ENCODE measurements at places on chromosomes 13 and 19.

- DNase-seq: no peak
These were observed 22.0 kb downstream of the SAE1 start for GRCh38 chr19:47152632-47153031.

DNA sequence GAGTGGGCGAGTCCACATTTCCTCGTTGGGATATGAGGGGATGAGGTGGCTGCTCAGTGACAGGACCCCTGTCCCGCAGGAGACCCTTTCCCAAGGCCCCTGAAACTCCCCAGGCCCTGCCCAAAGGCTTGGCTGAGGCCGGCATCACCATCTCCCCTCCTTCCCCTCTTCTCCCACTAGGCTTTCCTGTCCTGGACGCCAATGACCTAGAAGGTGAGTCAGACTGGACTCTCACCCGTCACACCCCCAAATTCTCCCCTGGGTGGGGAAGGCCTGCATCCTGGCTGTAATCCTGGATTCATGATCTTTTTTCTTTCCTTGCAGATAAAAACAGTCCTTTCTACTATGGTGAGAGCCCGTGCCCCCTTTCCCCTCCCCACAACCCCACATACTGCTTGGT lies 5.3 kb downstream of the FXYD3 start:
- DNase-seq: no peak

DNA sequence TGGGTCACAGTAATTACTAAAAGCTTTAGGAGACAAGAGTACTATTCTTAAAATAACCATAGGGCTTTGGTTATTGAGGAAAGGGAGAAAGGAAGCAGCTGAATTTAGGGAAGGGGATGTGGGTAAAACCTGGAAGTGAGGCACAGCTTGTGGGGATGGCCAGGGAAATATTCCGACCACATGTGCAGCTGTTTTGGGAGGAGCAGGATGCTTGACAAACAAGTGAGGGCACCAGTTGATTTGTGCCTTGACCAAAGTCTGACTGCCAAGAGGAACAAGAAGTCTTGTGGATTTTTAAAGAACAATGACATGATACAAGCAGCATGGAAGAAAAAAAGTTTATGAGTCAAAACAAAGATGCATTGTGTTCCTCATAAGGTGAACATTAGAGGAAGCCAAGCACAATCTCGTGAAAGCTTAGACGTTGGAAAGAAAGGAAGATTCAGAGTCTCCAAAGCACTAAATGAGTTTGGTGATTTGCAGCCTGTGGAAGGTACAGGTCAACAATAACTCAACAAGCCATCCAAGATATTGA lies 108.5 kb upstream of the GPC6 start:
- no peak for DNase-seq

- peak; percentile 89 for DNase-seq
These were observed 42.6 kb upstream of the ADGRL1 start for GRCh38 chr19:14248578-14249011.

DNA sequence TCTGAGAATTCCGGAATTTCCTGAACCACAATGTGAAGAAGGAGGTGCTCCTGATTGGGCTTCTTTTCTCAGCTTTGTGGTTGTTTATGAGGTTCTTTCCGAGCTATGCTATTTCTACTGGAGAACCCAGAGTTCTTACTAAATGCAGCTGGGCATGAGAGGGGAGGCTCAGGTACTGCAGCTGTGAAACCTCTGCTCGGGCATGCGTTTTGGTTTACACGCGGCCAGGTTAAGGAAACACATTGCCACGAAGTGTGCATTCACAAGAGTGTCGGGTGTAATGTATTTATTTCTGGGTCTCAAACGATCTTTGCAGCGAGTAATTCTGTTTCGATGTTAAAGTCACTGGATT lies 661 bp upstream of the MIR17HG start:
- DNase-seq: no peak

- no peak for DNase-seq
These were observed 61.7 kb downstream of the RAP2A start for GRCh38 chr13:97495678-97496077.

DNA sequence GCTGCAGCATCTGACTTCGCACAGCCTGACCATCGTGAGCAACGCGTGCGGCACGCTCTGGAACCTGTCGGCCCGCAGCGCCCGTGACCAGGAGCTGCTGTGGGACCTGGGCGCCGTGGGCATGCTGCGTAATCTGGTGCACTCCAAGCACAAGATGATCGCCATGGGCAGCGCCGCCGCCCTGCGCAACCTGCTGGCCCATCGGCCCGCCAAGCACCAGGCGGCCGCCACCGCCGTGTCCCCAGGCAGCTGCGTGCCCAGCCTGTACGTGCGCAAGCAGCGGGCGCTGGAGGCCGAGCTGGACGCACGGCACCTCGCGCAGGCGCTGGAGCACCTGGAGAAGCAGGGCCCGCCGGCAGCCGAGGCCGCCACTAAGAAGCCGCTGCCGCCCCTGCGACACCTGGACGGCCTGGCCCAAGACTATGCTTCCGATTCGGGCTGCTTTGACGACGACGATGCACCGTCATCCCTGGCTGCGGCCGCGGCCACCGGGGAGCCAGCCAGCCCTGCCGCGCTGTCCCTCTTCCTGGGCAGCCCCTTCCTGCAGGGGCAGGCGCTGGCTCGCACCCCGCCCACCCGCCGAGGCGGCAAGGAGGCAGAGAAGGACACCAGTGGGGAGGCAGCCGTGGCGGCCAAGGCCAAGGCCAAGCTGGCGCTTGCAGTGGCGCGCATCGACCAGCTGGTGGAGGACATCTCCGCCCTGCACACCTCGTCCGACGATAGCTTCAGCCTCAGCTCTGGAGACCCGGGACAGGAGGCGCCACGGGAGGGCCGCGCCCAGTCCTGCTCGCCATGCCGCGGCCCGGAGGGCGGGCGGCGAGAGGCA lies 13.6 kb downstream of the C19orf25 start:
- DNase-seq: peak; percentile 33

DNA sequence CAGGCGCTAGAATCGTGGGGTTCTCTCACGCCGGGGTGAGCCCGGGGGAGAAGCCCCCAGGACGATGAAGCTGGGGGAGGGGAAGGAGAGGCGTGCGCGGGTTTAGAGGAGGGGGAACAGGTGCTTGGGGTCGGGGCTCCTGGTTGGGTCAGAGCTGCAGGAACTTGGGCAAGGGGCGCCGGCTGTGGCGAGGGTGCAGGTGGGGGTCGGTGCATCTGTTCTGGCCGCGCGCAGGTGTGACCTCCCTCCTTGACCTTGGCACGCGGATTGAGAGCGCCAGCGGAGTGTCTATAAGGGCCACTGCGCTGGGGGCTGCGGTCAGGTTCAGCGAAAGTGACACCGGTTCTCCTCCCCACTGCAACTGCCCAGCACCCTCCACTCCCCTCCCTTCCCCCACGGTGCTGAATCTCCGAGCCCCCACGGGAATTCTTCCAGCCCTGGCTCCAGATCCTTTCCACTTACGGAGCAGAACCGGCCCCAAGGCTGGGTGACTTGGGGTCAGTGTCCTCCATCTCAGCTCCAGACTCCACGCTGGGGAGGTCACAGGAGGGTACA lies 618 bp downstream of the TMEM38A start:
- DNase-seq: peak; percentile 2

DNA sequence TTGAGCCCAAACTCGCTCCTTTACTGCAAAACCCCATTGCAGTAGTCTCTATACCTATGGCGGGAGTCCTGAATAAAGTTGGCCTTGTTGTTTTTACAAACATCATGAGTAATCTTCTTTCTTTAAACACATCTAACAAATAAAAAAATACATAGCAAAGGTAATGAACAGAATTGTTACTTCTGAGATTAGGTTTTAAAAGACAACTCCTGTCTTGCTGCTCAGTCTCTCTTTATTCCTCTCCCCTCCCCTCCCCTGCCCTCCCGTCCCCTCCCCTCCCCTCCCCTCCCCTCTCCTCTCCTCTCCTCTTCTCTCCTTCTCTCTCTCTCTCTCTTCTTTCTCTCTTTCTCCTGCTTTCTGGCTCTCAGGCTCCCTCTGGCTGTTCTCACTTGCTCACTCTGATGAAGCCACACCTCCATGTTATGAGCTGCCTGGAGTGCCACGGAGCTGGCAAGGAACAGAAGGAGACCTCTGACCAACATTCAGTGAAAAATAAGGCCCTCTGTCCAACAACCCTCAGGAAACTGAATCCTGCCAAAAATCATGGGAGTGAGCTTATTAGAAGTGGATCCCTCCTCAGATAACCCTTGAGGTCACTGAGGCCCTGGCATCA lies 300.7 kb upstream of the MIR17HG start:
- no peak for DNase-seq

DNA sequence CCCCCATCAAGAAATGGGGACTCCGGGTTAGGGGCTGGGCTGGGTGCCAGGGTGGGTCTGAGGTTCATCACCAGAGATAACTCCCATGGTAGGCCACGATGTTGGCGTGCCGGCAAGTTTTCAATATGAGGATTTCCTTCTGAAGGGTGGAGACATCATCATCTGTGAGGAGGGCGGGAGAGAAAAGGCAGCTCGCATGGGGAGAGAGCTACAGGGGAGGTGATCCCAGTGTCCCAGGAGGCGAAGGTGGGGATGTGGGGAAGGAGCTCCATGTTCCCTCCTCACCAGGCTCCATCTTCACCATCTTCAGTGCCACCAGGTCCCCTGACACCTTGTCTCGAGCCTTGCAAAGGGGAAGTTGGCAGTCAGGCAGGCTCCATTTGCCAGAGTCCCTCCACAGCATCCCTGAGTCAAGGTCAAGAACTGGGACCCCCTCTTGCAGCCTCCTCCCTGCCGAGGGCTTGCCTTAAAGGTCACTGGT lies 430 bp downstream of the MAP4K1 start:
- DNase-seq: no peak

GRCh38 chr19:31103228-31103627 lies 246.0 kb downstream of the TSHZ3 start:
- DNase-seq: no peak

GRCh38 chr19:40688987-40689338 lies 1.5 kb downstream of the NUMBL start:
- no peak for DNase-seq

DNA sequence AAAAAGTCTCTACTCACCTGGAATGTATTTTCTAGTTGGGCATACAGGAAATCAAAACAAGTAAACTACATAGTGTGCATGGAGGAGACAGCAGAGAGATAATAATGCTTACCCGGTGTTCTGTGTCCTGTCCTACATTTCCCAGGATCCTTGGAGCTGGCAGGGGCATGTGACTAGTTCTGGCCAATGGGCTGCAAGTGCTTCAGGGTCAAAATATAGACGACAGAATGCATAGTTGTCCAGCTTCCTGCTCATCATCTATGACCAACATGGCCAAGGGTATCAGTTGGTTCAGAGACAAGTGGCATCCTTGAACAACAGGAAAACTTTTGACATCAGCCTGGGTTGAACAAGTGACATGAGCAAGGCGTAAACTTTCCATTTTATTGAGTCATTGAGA lies 8.5 kb downstream of the ZNF317 start:
- no peak for DNase-seq

- no peak for DNase-seq
These were observed 43.7 kb downstream of the TMEM255B start for GRCh38 chr13:113802761-113803160.

DNA sequence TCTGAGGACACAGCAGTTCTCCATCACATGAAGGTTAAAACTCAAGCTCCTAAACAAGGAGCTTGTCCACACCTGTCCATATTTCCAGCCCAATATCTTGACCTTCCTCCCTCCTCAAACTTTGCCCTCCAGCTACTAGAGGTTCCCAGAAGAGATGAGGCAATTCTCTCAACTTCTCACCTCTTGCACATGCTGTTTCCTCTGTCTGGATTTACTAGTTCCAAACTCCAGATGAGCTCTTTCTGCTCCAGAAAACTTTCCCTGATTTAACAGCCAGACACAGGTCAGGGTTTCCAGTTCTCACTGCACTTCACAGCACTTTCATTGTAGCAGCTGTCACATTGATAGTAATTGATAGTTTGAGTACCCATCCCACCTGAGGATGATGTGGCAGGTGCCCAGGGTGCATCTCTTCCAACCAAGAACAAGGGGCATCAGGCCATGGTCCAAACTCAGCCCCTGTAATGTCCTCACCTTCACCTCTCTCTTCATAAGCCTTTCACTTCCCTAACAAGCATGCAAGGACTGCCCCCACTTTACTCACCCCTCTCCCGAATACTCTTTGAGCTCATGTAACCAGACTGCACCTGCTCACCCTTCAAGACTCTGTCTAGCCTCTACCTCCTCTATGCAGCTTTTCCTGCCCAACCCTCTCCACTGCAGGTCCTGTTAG lies 3.0 kb upstream of the WDFY2 start:
- DNase-seq: no peak

DNA sequence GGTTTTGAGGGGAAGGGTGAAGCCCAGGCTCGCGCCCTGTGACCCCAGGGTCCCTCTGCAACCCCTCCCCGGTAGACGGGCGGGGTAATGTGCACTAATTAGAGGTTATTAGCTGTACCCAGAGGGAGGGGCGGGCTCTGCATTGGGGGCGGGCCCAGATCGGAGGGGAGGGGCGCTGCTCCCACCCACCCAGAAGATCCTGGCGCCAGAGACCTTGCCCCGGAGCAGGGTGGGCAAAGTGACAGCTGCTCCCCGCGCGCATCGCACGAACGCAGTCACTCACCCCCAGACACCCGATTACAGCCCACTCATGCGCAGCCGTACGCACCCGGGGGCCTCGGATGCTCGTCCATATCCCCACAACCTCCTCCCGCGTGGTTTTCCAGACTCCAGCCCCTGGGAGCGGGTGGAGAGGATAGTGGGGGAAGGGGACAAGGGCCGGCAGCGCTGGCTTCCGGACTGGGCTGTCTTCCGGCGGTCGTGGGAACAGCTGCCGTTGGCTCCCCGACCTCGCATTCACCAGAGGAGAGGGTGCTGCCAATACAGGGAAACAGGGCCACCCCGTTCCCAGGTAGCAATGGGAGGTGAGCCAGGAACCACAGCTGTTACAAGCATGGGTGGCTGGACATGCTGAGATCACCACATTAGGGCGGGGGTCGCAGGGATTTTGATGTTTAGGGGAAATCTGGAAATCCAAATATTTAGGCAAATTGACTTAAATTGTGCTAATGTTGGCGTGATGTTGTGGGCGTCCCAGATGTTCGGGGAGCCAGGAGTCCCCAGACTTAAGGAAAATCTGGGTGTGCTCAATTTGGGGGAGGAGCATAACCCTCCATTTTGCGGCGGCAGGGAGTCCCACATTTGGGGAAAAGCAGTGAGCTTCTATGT lies 2.9 kb upstream of the HOOK2 start:
- peak; percentile 79 for DNase-seq

GRCh38 chr13:114102521-114103288 lies 29.7 kb downstream of the RASA3 start:
- DNase-seq: no peak

- no peak for DNase-seq
These were observed 205.0 kb upstream of the RFC3 start for GRCh38 chr13:33612641-33613638.

GRCh38 chr19:17329366-17330261 lies 5.0 kb downstream of the ANO8 start:
- no peak for DNase-seq

- no peak for DNase-seq
These were observed 43.7 kb upstream of the ADGRE5 start for GRCh38 chr19:14337510-14337909.

GRCh38 chr19:2097203-2097885 lies 629 bp downstream of the IZUMO4 start:
- DNase-seq: peak; percentile 42

- DNase-seq: no peak
These were observed 10.9 kb upstream of the SHD start for GRCh38 chr19:4267901-4268815.
